ENCODE measurements at places on chromosomes 4 and X.

GRCh38 chr4:159280442-159281172, 177.7 kb downstream of the RAPGEF2 start:
- DNase-seq = no peak

- DNase-seq = peak; percentile 44
These were observed 31.7 kb downstream of the GAB3 start for GRCh38 chrX:154719132-154719675.

GRCh38 chr4:40185830-40186664, 10.8 kb upstream of the RHOH start:
- DNase-seq = no peak

DNA sequence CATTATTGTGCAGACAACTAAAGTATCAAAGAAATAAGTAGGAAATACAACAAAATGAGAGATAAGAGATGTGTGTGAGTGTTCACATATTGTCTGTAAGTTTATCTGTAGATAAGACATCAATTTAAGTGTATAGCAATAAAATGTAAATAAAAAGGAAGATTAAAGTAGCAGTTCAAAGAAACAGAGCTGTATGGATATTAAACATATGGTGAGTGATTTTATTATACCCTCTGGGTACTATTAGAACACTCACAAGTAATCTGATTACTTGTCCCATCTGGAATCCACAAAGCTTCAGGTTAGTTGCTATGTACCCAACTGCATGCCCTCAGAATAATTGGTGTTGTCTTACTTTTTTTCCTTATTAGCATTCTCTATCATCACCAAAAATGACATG, 747.9 kb upstream of the ADGRL3 start:
- DNase-seq = no peak

- DNase-seq = no peak
These were observed 73.6 kb upstream of the COX18 start for GRCh38 chr4:73142995-73143547.

- DNase-seq = no peak
These were observed 107.0 kb upstream of the TBC1D9 start for GRCh38 chr4:140863197-140863596.

GRCh38 chrX:69808375-69808774, 192.5 kb downstream of the EDA start:
- DNase-seq = no peak

- DNase-seq = no peak
These were observed 11.3 kb downstream of the SLC2A9 start for GRCh38 chr4:10009861-10010500.

GRCh38 chr4:121734571-121734970, 30.4 kb downstream of the SMIM43 start:
- DNase-seq = no peak

Measured in activated CD4-positive, alpha-beta T cell treated with anti-CD3 and anti-CD28 coated beads, Interleukin-2, amount 50 U/mL, for 4 hours (primary cell).